ENCODE measurements at places on chromosomes 7 and 10. TPM values are rescaled to one million over a fixed set of nuclear protein-coding genes. Genes with fewer than 3 reads are reported as not detected.

RRP12 gene
- 42.7 TPM for total RNA-seq

GPR15LG gene
- total RNA-seq, result not detected

VSTM2A gene
- not detected for total RNA-seq

AEBP1 gene
- 79.0 TPM for total RNA-seq

DNA sequence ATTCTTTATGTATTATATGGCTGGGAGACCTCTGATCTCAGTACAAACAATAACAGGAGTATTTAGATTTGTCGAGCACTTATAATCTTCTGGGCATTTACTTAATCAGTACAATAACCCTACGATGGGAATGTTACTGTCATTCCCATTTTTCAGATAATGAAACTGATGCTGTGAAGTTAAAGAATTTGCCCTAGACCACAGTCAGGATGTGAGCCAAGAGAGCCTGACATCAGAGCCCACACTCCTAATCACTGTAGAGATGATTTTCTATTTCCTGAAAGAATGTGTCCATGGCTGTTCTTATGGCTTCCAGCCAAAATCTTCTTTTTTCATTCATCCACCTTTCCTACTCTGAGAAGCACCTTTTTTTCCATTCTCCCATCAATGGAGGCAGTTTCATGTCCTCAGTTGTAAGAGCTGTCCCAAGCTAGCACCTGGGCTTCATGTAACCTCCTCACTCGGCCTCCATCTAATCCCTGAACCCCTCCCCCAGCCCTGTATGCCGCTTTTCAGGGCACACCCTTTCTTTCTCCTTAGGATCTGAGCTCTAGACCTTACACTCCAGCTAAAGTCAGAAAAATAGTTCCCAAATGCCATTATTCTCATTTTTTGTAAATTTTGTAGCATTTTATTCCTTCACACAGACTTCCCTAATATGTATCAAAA, 12.2 kb upstream of the CAV1 start:
- no peak for DNase-seq

- no peak for DNase-seq
These were observed 36.2 kb downstream of the ADK start for GRCh38 chr10:74187237-74187636.

GRCh38 chr7:95687759-95688343, 84.5 kb upstream of the DYNC1I1 start:
- DNase-seq, result peak; percentile 41

DNA sequence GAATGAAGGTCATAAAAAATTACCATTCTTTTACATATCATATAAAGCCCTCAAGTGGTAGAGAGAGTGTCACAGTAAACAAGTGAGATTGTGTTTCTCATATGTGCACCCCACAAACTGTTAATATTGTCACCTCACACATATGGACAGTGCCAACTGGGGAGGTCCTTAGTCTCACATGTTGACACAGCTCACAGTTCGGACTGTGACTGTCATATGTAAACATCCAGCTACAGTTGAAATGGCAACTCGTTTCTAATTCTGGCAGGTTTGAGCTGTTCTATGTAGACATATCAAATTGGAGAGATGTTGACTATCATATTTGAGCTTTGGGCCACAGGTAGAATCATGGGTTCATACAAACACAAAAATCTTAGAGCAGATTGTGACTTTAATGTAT, 39.4 kb upstream of the ZNF107 start:
- DNase-seq, result no peak

DNA sequence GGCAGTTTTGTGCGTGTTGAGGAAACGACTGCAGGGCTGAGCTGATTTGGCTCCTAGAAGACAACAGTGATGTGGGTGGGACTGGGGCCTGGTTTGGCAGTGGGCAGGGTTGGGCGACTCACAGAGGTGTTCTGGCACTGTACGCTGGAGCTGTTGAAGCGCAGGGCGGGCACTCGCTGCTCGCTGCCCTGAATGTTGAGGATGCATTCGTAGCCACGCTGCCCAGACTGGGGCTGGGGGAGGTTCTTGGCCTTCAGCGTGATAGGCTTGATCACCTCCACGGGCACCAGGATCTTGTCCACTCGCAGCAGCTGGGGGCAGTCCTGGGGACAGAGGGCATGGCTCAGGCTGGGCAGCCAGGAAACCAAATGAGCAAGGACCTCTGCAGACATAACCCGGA, 365.4 kb downstream of the PLXNA4 start:
- no peak for DNase-seq

DNA sequence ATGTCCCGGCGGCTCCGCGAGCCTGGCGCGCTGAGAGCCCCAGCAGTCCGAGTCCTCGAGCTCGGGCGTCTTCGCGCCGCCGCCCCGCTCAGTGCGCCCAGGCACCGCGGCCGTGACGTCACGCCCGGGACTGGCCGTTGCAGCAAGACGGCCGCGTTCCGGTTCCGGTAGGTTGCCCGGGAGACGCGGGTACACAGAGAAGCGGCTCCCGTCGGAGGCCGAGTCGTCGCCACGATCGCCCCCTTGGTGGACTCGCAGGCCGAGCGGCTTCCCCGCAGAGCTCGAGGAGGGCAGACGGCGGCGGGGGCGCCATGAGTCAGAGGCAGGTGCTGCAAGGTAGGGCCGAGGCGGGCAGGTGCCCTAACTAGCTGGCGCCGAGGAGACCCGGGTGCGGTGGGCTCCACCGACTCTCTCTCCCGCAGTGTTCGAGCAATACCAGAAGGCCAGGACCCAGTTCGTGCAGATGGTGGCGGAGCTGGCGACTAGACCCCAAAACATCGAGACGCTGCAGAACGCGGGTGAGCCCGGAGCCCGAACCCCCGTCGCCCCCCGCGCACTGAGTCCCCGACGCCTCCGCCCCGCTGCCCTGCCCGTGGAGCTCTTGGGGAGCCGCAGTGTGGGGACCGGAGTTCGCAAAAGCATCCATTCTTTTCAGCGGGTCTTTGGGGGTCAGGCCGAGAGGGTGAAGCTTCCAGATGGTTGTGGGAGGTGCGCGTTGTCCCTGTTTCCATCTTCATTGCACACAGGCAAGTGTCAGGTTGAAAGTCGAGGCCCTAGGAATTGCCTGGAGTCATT, at the start of gene SPAG6:
Gene SPAG6, plus strand, starts transcription at position 196 of the 795 bp plus-strand sequence. Its CDS starts 116 bp downstream, at position 312.
- DNase-seq, result no peak

- DNase-seq, result no peak
These were observed 41.1 kb upstream of the CABCOCO1 start for GRCh38 chr10:61621605-61622051.

DNA sequence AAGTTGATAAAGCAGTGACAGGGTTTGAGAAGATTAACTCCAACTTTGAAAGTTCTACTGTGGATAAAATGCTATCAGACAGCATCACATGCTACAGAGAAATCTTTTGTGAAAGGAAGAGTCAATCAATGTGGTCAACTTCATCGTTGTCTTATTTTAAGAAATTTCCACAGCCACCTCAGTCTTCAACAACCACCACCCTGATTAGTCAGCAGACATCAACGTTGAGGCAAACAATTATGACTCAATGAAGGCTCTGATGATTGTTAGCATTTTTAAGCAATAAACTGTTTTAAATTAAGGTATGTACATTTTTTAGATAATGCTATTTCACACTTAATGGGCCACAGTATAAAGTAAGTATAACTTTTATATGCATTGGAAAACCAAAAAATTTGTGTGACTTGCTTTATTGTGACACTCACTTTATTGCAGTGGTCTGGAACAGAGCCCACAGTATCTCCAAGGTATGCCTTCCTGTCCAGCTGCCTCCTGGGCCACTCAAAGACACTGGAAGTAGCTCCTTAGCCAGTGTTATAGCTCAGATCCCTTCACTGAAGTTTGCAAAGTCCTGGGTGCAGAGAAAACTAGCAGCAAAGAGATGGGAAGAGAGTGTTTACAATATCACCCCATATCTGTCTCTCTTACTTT, 293.1 kb downstream of the ARHGAP12 start:
- no peak for DNase-seq

Measured in HFFc6 (cell line).